ENCODE measurements at places on chromosomes 11 and 22. TPM values are rescaled to one million over a fixed set of nuclear protein-coding genes. Genes with fewer than 3 reads are reported as not detected.

DNA sequence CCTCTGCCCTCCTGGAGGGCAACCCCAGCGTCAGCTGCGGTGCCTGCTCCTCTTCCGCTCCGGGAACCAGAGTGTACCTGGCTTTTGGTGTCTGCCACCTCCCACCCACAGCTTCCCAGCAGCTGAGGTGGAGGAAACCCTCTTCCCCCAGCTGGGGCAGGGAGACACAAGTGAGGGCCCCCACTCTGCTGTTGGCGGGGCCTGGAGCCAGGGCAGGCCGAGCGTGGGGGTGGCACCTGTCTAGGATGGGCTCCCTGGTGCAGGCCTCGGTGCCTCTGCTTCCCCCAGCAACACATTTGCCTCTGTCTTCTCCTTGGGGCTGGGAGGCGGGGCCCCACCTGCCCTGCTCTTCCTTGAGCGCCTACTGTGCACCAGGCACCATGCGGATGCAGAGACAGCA, 6.4 kb downstream of the OSM start:
- H3K4me1 ChIP-seq = peaks cover 37% of the 10 kb centered on the region
- H3K36me3 ChIP-seq = no peaks in the 10 kb centered on the region
- H3K4me3 ChIP-seq = no peak overlapping the region

DNA sequence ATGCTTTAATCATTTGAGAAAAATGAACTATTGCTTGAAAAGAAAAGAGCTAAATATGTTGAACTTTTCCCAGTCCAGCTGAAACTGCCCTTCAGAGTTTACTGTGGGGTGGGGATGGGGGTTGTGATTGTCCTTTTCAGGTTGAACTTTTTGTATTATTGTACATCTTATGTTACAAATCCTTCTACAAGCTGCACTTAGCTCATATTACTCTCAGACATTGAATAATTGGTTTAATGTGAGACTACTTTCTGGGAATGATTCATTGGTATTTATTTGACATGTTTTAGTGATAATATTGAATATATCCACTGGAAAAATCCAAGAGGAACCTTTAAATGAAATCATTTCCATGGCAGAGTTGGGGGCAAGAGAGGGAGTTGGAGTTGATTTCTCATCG, 84.9 kb downstream of the ATXN10 start:
- no peak overlapping the region for H3K27ac ChIP-seq
- no peak for DNase-seq
- H3K36me3 ChIP-seq = peaks cover 2% of the 10 kb centered on the region
- peaks cover 13% of the 10 kb centered on the region for H3K4me1 ChIP-seq

DNA sequence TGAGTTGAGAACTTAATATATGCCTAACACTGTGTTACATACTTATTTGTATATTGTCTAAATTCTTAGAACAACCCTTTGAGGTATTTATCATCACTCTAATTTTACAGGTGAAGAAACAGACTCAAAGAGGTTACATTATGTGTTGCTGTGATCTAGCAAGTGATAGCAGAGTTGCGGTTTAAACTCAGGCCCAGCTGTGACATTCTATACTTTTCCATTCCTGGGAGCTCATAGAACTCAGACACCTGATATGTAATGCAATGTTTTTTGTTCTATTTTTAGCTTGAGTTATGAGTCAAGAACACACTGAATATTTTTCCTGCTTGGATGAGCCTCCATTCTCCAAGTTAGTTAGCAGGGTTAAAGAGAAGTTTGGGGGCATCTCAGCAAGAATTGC, 449.7 kb upstream of the DDI1 start:
- H3K36me3 ChIP-seq = no peaks in the 10 kb centered on the region
- H3K4me3 ChIP-seq = no peak overlapping the region
- H3K27me3 ChIP-seq = peaks cover 5% of the 10 kb centered on the region
- DNase-seq = no peak

Gene PHF21B
- not detected for total RNA-seq

DNA sequence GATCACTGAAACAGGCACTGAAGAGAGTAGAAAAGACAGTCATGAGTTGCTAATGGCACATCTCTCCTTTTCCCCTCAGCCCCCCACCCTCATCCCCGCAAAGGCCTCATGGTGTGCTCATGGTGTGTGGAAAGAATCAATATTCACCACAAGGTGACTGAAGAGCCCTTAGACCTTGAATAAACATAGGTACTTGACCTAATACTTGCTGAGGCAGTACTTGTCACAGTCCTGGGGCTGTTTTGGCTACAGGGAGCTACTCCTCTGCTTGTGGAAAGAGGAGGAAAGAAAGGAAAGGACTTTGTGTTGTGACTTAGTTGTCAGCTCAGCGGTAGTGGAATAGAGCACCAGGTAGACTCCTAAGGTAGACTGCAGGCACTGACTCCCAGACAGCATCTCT, 537.8 kb upstream of the CCDC179 start:
- no peaks in the 10 kb centered on the region for H3K4me1 ChIP-seq
- H3K4me3 ChIP-seq = no peak overlapping the region
- no peak overlapping the region for H3K27ac ChIP-seq
- H3K36me3 ChIP-seq = no peaks in the 10 kb centered on the region

Gene SLC6A5
- total RNA-seq = not detected

GRCh38 chr11:72040491-72041363, 39.6 kb downstream of the NUMA1 start:
- H3K36me3 ChIP-seq = no peaks in the 10 kb centered on the region
- H3K4me3 ChIP-seq = no peak overlapping the region
- no peak overlapping the region for H3K27ac ChIP-seq
- peak; percentile 57 for DNase-seq
- no peaks in the 10 kb centered on the region for H3K27me3 ChIP-seq

- H3K36me3 ChIP-seq = no peaks in the 10 kb centered on the region
- H3K27ac ChIP-seq = no peak overlapping the region
- no peak for DNase-seq
- no peaks in the 10 kb centered on the region for H3K4me1 ChIP-seq
- H3K27me3 ChIP-seq = peaks cover 46% of the 10 kb centered on the region
Observed at GRCh38 chr22:34976474-34976873, 89.5 kb upstream of the ISX start.

Gene SYCE3
- total RNA-seq = not detected

GRCh38 chr11:86152006-86152862, 83.3 kb upstream of the PICALM start:
- H3K36me3 ChIP-seq = peaks cover 6% of the 10 kb centered on the region
- H3K27me3 ChIP-seq = no peaks in the 10 kb centered on the region
- no peak for DNase-seq
- H3K4me1 ChIP-seq = peaks cover 28% of the 10 kb centered on the region
- H3K4me3 ChIP-seq = no peak overlapping the region

Gene INPP5J
- not detected for total RNA-seq

DNA sequence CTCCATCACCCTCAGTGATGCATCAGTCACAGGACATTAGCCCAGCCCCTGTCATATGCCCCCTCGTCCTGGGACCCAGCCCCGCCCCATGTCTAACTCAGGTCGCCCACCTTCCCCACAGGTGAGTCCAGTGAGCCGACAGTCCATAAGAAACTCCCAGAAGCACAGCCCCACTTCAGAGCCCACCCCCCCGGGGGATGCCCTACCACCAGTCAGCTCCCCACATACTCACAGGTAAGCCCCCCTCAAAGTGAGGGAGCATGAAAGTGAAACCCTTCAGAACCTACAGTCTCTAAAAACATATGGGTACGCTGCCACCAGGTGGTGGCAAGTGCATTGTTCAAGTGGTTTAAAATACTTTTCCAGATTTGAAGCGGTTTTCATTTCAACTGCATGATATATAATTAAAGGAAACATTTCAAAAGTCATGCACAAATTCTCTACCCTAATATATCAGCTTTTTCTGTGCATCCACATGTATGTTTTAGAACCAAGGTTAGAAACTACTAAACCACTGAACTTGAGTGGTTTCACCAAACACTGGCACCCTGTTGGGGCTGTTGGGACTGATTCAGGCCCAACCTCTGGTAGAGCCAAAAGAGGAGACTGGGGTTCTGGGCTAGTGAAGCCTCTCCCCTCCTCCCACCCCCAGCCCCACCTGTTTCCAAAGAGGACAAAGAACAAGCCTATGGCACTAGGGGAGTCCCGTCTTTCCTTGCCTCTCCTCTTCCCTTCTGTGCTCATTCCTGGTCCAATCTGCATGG, 17.3 kb downstream of the EPS8L2 start:
- DNase-seq = no peak
- H3K4me3 ChIP-seq = peak overlapping the region; percentile 87
- H3K4me1 ChIP-seq = peaks cover 12% of the 10 kb centered on the region
- H3K27me3 ChIP-seq = peaks cover 6% of the 10 kb centered on the region
- peaks cover 2% of the 10 kb centered on the region for H3K36me3 ChIP-seq

- no peak for DNase-seq
- no peak overlapping the region for H3K27ac ChIP-seq
- H3K27me3 ChIP-seq = peaks cover 50% of the 10 kb centered on the region
- peaks cover 5% of the 10 kb centered on the region for H3K36me3 ChIP-seq
- no peak overlapping the region for H3K4me3 ChIP-seq
Observed at GRCh38 chr22:49326558-49326957, 501.1 kb downstream of the BRD1 start.

DNA sequence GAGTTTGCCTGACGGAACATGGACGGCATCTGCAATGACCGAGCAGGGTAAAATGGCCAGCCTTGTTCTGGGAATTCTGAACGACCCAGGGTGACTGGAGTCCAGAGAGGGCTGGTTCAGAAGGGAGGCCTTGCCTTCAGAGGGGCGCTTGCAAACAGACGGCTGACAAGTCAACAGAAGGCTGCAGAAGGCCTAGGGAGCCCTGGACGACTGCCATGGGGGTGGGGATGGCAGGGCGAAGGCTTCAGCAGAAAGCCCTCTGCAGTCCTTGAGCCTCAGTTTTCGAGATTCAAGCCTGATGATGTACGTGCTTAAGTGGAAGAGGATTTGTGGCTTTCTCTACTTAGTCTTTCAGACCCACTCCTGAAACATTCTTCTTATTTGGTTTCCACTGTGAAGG, 117.1 kb upstream of the TBCEL start:
- DNase-seq = no peak
- H3K36me3 ChIP-seq = no peaks in the 10 kb centered on the region
- no peak overlapping the region for H3K27ac ChIP-seq
- no peak overlapping the region for H3K4me3 ChIP-seq
- H3K4me1 ChIP-seq = peaks cover 4% of the 10 kb centered on the region
- peaks cover 16% of the 10 kb centered on the region for H3K27me3 ChIP-seq

GRCh38 chr11:117319214-117319840, 3.3 kb upstream of the BACE1 start:
- no peak overlapping the region for H3K4me3 ChIP-seq
- H3K4me1 ChIP-seq = peaks cover 9% of the 10 kb centered on the region
- DNase-seq = no peak
- H3K27me3 ChIP-seq = peaks cover 21% of the 10 kb centered on the region
- H3K36me3 ChIP-seq = peaks cover 3% of the 10 kb centered on the region
- H3K27ac ChIP-seq = no peak overlapping the region

DNA sequence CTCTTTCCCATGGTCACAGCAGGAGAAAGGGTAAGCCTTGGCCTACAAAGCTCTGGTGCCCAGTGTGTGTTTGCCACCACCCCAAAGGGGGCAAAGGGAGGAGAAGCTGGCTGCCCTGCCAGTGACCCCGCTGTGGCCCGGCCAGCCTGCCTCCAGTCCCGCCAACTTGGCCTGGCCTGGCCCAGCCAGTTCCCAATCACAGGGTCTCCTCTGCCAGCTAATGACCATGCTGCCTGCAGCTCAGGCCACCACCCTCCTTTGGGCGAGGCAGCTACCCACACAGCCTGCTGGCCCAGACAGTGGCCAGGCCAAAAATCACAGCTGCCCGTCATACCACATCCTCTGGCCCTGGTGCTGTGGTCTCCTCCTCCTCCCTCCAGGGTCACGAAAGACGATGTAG, 5.1 kb downstream of the GDPD5 start:
- H3K4me1 ChIP-seq = peaks cover 50% of the 10 kb centered on the region
- H3K4me3 ChIP-seq = no peak overlapping the region
- no peaks in the 10 kb centered on the region for H3K27me3 ChIP-seq
- DNase-seq = no peak
- no peaks in the 10 kb centered on the region for H3K36me3 ChIP-seq

- H3K4me1 ChIP-seq = peaks cover 4% of the 10 kb centered on the region
- H3K36me3 ChIP-seq = no peaks in the 10 kb centered on the region
- no peak overlapping the region for H3K4me3 ChIP-seq
- DNase-seq = no peak
- H3K27ac ChIP-seq = no peak overlapping the region
Observed at GRCh38 chr11:111455291-111456085, 56.7 kb downstream of the BTG4 start.

GRCh38 chr22:19663821-19664355, 50.4 kb upstream of the SEPTIN5 start:
- DNase-seq = no peak
- no peaks in the 10 kb centered on the region for H3K36me3 ChIP-seq
- H3K27ac ChIP-seq = no peak overlapping the region
- H3K4me3 ChIP-seq = no peak overlapping the region
- H3K4me1 ChIP-seq = peaks cover 5% of the 10 kb centered on the region

GRCh38 chr11:33157103-33158027, 3.9 kb downstream of the CSTF3 start:
- H3K4me3 ChIP-seq = peak overlapping the region; percentile 9
- DNase-seq = no peak
- peaks cover 7% of the 10 kb centered on the region for H3K36me3 ChIP-seq
- no peaks in the 10 kb centered on the region for H3K27me3 ChIP-seq

GRCh38 chr22:36117053-36117554, 43.5 kb downstream of the APOL3 start:
- DNase-seq = no peak
- H3K27ac ChIP-seq = no peak overlapping the region
- H3K36me3 ChIP-seq = no peaks in the 10 kb centered on the region
- H3K4me1 ChIP-seq = no peaks in the 10 kb centered on the region
- H3K4me3 ChIP-seq = no peak overlapping the region

GRCh38 chr11:102061276-102061675, 14.0 kb downstream of the CFAP300 start:
- H3K27me3 ChIP-seq = peaks cover 23% of the 10 kb centered on the region
- H3K27ac ChIP-seq = no peak overlapping the region
- H3K4me1 ChIP-seq = no peaks in the 10 kb centered on the region

DNA sequence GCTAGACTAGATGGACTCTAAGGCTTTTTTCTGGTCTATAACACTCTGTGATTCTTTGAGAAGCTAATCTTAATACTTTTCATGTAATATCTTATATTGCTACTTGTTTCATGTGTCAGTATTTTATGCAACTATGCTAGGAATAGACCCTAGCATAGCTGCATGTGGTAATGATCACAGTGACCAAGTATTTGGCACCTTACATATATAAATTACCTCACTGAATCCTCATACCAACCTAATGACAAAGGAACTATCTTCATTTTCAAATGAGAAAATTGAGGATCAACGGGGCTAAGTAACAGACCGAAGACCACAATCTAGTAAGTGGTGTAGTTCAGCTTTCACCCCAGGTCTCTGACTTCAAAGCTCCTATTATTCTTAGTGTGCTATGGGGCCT, 327.3 kb upstream of the PITPNB start:
- no peak overlapping the region for H3K4me3 ChIP-seq
- no peaks in the 10 kb centered on the region for H3K36me3 ChIP-seq
- peaks cover 42% of the 10 kb centered on the region for H3K27me3 ChIP-seq
- no peaks in the 10 kb centered on the region for H3K4me1 ChIP-seq
- no peak overlapping the region for H3K27ac ChIP-seq

GRCh38 chr11:17564687-17565042, 17.6 kb downstream of the OTOG start:
- no peaks in the 10 kb centered on the region for H3K36me3 ChIP-seq
- DNase-seq = no peak
- no peak overlapping the region for H3K27ac ChIP-seq
- H3K27me3 ChIP-seq = peaks cover 16% of the 10 kb centered on the region
- H3K4me1 ChIP-seq = peaks cover 5% of the 10 kb centered on the region

All from T-helper 17 cell (primary cell).